Stimulated activated CD8-positive, alpha-beta memory T cell treated with anti-CD3 and anti-CD28 coated beads, Interleukin-15, amount 100 ng/mL, for 1 hour (primary cell): ENCODE measurements at places on chromosomes 6 and 20.

- no peak for DNase-seq
These were observed 161.4 kb downstream of the DNAH8 start for GRCh38 chr6:38876475-38876874.

DNA sequence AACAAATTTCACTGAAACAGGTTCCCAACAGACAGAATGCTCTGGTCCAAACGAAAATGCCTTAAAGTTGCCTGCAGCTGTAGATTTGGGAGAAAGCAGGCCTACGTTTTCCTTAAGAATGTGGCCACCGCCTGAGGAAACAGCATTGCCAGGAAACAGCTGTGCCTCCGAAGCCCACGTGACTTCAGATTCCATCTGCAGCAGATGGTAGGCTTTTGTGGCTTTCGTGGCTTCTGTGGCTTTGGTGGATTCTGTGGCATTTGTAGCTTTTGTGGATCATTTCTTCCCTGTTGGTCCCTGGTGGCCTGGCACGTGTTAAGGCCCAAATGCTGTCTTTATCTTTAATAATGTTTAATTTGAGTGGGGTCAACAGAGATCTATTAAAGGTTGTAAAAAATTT, 222.9 kb downstream of the TTLL2 start:
- no peak for DNase-seq

- no peak for DNase-seq
These were observed 144.6 kb downstream of the SOBP start for GRCh38 chr6:107634324-107635056.

DNA sequence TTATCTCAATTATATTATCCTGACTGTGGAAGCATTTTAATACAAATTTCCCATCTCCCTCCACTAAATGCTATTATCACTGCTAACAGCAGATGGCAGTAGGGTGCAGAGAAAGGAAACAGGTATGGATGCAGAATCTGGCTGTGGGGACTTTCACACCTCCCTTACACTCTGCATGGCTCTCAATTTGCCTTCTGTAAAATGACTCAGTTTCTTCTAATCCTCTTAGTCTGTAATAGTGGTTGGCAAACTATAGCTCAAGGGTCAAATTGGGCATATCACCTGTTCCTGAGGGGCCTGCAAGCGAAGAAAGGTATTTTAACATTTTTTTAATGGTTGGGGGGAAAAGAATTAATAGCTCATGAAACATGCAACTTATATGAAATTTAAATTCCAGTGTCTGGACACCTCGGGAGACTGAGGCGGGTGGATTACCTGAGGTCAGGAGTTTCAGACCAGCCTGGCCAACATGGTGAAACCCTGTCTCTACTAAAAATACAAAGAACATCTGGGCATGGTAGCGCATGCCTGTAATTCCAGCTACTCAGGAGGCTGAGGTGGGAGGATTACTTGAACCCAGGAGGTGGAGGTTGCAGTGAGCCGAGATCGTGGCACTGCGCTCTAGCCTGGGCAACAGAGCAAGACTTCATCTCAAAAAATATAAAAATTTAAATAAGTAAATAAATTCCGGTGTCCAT, 83.5 kb downstream of the ZMYND8 start:
- peak; percentile 22 for DNase-seq

DNA sequence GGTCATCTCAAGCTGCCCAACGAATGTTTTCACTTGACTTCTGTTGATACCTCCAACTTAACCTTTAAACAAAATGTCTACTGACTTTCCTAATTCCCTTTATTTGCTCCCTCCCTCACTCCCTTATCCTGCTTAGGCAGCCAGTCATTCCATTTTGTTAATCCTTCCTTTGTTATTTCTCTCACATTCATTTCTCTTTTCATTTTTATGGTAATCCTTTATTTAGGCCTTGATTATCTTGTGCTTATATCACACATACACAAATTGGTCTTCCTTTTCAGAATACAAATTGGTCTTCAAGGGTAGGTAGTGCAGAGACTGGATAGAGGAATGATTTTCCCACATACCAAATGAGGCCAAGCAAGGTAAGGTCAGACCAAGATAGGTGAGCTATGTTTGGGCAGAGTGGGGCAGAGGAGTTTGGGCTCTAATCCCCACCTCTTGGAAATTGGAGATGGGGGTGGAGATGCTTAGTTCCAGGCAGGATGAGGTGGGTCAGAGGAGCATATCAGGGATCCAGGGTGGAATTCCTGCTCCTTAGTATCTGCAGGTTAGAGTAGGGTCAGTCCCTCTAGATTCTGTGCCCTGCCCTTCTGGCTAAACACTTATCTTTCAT, 2.0 kb upstream of the SPACA1 start:
- no peak for DNase-seq

- DNase-seq: no peak
These were observed 10.5 kb upstream of the CLDN20 start for GRCh38 chr6:155253337-155253736.

DNA sequence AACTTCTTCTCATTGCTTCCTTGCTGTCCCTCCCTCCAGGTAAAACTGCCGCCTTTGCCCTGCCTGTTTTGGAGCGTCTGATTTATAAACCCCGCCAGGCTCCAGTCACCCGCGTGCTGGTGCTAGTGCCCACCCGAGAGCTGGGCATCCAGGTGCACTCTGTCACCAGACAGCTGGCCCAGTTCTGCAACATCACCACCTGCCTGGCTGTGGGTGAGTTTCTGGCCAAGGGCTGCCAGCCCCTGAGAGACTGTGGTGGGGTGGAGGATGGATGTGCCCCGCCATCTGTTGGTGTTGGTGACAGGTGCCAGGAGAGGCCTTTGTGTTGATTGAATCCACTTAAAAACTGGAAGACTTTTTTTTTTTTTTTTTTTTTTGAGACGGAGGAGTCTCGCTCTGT, 9.5 kb downstream of the DDX27 start:
- DNase-seq: no peak

GRCh38 chr6:145331066-145331465, 404.3 kb downstream of the EPM2A start:
- no peak for DNase-seq

DNA sequence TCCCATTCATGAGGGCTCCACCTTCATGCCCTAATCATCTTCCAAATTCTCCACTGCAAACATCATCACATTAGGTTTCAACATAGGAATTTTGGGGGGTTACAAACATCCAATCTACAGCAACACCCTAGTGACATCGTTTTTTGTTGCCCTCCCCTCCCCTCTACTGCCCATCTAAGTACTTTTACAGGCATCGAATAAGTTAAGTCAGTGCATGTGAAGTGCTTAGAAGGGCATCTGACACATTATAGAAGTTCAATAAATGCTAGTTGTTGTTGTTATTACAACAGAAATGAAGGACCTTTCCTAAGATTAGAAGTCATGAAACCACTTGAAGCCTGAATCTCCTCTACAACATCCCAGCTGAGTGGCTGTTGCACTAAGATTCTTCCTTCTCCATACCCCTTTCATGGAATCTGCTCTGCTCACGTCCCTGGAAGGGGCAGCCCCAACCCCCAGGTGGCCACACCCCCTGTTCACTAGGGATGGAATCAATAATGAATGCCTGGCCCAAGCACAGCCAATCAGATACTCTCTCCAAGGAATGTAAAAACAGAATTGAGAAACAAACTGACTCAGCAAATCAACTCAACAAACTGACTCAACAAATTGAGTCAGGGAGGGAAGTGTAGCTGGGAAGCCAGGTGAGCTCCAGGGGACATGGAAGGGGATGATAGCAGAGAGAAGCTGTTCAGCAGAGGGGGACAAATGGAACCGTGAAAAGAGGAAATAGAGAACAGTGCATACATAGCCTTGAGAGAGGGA, 3.9 kb upstream of the LRP11 start:
- DNase-seq: no peak

DNA sequence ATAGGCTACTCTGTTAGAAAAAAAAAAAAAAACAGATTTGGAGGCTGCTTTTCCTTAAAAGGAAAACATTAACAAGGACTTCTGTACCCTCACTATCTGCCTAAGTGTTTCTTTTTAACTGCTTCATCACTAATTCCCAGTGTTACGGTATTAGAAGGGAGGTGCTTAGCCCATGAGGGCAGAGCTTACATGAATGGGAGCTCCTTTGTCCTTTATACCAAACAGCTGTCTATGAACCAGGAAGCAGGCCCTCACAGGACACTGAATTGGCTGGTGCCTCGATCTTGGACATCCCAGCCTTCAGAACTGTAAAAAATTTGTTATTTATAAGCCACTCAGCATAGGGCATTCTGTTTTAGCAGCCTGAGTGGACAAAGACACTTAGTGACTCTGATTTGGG, 215.6 kb upstream of the NRSN1 start:
- no peak for DNase-seq

GRCh38 chr20:8293750-8294149, 161.7 kb downstream of the PLCB1 start:
- no peak for DNase-seq

DNA sequence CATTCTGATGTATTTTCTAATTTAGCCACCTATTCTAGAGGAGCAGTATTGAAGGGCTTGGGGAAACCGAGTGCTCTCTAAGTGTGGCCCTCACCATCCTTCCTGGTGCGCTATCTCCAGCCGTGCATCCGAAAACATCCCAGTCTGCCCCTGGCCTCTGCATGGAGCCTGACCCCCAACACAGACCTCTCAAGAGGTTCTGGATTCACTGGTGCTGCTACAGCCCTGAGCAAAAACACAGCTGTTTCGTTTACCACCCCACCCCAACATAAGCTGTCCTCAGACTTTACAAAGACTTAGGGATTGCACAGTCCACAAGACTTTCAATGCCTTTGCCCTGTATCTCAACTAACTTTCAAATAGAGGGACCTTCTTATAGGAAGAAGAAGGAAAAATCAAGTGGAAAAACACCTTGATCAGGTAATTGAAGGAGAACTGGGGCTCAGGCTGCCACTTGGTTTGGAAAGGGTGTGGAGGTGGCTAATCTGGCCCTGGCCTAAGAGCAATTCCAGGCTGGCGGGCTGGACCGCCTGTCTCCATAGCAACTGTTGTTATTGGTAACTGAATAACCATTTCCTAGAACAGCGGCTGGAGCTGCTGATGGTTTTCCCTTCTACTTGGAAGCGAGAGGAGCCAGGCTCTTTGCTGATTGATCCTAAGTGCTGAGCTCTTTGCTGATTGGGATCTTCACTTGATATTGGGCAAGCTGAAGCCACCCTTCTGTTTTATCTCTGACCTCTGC, 90.2 kb upstream of the TOX2 start:
- DNase-seq: no peak

DNA sequence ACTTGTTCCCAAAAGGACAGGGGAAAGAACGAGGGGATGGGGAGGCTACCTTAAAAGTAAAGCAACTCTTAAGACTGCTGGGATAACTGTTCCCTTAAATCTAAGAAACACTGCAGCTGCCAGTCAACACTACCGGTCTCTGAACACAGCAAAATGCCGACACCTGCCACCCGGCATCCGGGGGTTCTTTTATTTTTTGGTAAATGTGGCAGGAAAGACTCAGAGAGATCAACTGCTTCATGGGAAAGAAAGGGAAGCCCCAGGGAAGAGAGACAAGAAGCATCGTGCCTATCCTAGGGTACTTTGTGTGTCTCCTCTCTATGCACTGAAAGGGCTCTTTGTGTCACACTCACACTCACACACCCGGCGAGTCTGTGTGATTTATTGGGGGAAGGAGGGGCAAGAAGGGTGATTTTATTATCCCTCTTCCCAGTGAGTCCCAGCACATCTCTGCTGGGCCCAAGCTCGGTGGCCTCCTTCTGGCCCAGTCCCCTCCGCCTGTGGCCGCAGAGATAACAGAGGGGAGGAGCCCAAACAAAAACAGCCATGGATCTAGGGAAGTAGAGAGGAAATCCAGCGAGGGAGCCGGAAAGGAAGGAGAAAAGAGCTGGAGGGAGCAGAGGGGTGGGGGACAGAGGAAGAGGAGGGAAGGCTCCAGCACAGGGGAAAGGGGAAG, 1.4 kb downstream of the FYN start:
- no peak for DNase-seq

- DNase-seq: no peak
These were observed 39.9 kb upstream of the FRMD1 start for GRCh38 chr6:168118935-168119334.

DNA sequence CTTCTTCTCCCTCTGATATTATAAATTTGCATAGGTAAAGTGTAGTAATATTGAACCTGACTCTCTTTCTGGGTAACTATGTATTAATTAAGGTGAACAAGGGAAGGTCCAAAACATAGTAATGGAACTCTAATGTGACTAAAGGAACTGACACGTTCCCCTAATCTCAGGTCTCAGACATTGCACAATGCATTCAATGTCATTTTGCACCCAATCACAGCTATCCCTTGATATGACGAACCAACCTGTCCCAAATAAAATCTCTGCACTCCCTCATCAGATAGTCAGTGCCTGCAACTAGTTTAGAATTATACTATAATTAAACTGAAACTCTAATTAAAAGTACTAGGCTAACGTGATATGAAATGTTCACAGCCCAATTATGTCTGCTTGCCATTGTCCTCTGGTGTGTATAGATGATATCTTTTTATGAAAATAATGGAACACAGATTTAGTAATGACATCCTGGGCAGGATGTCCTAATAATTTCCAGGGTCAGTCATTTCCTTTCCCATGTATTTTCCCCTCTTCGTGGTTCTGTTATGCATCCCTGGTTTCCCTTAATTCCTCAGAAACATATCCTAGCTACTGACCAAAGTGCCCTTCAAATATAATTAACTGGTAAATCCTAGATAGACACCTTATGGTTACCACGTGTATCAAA, 36.8 kb downstream of the PTPRK start:
- no peak for DNase-seq

DNA sequence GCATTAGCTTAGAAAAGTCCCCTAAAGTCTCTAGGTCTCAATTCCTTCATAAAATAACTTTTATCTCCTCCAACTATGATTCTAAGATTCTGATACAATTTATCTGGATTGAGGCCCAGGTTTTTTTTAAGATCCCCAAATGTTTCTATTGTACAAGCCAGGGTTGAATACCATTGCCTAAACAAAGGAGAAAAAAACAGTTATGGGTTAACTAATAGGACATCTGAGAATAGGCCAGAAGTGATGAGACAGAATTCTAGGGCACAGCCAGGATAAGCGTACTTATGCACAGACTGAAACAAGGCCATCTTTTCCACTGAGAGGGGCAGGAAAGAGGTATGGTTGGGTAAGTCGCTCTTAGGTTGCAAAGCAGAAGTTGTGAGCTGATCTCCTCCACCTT, 26.4 kb downstream of the EPB41L2 start:
- DNase-seq: no peak

DNA sequence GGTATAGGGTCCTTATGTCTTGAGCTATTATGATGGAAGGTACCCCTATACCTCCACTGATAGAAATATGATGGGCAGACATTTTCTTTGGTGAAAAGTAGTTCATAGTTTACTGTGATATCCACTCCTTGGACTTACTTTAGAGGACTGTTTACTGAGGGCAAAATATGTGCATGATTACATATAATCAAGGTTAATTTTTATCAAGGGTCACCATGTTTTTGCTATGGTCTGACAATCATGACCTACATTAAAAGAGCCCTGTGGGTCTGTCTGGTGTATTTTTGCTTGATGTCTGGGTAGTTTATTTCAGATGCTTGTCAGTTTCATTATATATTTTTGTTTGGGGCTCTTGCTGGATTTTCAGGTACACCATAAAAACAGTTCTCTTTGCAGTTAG, 40.1 kb downstream of the CDKAL1 start:
- no peak for DNase-seq

DNA sequence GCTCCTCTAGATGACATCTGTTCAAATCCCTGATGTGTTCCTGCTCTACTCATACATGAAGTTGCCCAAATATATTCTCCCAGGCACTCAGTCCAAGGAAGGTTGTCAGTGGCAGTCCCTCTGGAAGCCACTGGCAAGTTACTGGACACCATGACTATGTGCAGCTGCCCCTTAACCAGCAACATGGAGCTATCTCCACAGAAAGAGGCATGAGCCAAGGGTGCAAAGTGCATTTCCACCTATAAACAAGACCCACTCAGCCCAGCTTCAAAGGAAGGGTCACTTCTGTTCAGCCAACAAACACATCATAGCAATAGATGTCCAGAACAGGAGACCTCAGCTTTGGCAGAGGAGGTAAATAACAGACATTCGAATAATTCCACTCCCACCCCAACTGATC, 217.6 kb upstream of the PMEPA1 start:
- DNase-seq: no peak
